ENCODE measurements at places on chromosomes 6 and 20.

- DNase-seq, result no peak
Measured at GRCh38 chr6:134609716-134610261, 291.9 kb upstream of the SGK1 start.

GRCh38 chr6:161487694-161488093, 213.8 kb upstream of the AGPAT4 start:
- DNase-seq, result no peak

DNA sequence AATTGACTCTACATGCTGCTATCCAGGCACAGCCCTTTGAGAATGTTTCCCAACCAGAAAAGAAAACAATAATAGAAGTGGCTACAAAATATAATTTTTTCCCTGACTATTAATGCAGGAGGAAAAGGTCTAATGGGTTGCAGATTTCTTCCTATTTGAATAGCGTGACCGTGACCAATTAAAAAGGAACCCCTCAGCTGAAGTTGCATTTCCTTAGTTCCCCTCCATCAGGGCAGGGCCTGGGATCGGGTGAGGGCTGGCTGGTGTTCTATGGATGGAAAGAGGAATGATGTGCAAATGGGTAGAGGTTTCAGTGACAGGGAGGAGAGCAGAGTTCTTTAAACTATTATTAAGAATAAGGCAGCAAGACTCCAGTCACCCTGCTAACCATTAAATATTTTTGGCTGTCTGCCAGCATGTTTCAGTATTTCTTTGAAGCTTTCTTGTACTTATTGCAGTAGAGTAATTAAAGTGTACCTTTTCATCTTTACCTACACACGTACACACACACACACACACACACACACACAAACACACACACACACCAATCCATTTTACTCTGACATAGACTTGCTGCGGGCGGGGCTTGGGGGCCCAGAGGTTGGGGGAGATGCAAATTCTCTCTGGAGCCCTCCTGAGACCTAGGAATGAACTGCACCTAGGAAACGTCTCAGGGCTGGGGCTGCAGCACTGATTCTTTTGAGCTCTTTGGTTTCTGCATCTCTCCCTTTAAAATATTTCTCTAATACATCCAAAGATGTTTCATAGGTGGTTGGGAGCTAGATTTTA, 154.8 kb upstream of the SLC35B3 start:
- DNase-seq, result no peak

DNA sequence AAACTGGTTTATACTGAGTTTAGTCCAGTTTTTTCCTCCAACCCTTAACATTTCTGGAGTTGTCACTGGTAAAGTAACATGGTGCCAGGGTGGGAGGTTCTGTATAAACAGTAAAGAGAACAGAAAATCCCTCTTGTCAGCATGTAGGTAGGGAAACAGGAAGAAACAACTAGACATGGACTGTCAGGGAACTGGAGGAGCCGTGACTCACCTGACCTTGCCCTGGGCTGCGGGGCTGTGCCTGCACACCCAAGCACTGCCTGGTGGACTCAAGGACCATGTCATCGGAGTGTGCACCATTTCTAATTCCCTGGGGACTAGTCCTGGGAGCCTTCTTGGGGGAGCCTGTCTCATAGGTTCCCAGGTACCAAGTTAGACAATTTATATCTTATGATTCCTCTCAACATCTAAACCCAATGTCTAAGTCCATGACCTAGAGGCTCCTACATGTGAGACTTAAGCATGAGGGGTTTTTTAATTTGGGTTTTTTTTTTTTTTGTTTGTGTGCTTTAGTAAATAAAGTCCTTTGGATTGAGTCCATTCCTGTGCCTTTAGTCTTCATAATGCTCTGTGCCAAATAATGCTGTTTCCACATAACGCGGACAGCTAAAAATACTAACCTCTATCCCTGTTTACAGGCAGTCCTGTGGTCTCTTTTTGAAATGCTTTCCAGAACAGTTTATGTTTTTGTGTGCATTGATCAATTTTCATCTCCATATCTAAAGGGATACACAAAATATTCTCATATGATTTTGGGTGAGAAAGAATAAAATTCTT, 136.9 kb upstream of the SUPT3H start:
- no peak for DNase-seq

- DNase-seq, result no peak
Measured at GRCh38 chr6:142937986-142938385, 7.0 kb downstream of the HIVEP2 start.

GRCh38 chr6:136547336-136547735, 2.9 kb downstream of the MAP7 start:
- no peak for DNase-seq

- DNase-seq, result no peak
Measured at GRCh38 chr6:130128326-130128725, 94.4 kb downstream of the SAMD3 start.

- no peak for DNase-seq
Measured at GRCh38 chr6:124741341-124741740, 220.9 kb upstream of the RNF217 start.

DNA sequence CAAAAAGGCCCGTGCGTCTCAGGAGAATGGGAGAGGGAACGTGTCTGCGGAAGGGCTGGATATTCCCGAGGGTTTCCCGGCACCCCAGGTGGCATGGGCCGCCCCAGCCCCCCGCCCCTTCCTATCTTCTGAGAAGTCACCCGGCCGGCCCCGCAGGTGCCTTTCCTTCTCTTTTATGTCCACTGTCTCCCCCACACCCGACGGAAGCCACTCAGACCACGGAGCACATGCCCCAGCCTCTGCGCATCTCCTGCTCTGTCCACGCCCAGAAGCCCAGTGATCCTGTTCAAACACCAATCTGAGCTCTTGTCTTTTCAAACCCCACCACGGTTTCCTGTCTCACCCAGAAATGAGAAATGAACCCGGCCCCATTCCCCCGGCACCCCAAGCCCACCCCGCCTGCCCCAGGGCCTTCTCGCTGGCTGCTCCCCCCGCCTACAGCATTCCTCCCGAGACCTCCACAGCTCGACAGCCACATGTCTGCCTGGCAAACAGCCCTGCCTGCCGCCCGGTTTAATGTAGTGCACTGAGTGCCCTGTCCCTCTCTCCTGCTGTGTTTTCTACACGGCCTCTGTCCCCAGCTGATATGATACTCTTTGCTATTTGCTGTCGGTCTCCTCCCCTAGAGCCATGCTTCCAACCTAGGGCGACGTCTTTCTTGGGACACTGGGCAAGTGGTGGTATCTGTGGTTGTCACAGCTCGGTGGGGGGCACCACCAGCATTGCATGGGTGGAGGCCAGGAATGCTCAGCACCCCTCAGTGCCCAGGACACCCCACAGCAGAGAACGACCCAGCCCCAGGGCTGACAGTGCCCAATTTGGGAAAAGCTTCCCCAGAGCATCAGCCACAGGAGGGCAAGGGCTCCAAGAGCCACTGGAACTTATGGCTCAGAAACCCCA, 182.7 kb downstream of the TAF4 start:
- DNase-seq, result no peak

DNA sequence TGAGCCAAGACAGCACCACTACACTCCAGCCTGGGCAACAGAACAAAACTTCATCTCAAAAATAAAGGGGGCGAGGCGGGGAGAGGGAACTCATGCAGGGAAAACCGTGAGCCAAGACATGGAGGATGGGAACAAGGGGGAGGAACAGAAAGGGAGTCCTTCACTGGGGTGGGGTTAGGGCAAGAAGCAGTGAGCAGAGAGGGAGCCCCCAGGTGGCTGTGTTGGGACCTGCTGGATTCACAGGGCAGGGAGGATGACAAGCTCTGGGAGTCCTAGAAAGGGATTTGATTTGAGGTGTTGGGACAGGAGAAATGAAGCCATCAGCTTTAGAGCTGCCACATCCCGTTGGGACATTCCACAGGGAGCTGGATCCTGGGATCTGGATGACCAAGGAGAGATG, 90.6 kb upstream of the TOP1 start:
- DNase-seq, result no peak
